ENCODE measurements at places on chromosomes 11 and 22. TPM values are rescaled to one million over a fixed set of nuclear protein-coding genes. Genes with fewer than 3 reads are reported as not detected.

The C11orf42 gene
- total RNA-seq: not detected

DNA sequence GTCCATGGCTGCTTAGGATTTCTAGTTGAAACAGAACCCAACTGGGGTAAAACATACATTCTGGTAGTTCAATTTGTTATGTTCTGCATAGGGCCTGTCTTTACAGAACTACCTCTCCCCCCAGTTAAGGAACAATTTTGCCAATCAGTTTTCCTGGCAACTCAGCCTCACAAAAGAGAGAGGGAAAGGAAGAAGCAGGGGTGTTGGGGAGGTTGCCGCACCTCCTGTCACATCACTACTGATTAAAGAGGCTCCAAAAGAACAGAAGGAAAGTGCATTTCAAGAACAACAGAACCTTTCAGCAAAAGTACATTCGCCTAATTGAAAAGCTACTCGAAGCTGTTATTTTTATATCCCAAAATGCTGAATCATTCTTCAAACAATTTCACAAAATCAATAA, 217.6 kb downstream of the CADM1 start:
- H3K27me3 ChIP-seq: no peaks in the 10 kb centered on the region
- H3K36me3 ChIP-seq: no peaks in the 10 kb centered on the region
- H3K4me3 ChIP-seq: no peak overlapping the region
- no peaks in the 10 kb centered on the region for H3K4me1 ChIP-seq

GRCh38 chr11:66157182-66157864, 87.3 kb downstream of the PACS1 start:
- H3K27ac ChIP-seq: no peak overlapping the region
- no peak for DNase-seq
- H3K36me3 ChIP-seq: no peaks in the 10 kb centered on the region
- H3K4me1 ChIP-seq: peaks cover 11% of the 10 kb centered on the region

GRCh38 chr11:125257190-125257579, 92.6 kb downstream of the PKNOX2 start:
- H3K36me3 ChIP-seq: no peaks in the 10 kb centered on the region
- no peak for DNase-seq
- H3K27ac ChIP-seq: no peak overlapping the region
- H3K4me1 ChIP-seq: no peaks in the 10 kb centered on the region

DNA sequence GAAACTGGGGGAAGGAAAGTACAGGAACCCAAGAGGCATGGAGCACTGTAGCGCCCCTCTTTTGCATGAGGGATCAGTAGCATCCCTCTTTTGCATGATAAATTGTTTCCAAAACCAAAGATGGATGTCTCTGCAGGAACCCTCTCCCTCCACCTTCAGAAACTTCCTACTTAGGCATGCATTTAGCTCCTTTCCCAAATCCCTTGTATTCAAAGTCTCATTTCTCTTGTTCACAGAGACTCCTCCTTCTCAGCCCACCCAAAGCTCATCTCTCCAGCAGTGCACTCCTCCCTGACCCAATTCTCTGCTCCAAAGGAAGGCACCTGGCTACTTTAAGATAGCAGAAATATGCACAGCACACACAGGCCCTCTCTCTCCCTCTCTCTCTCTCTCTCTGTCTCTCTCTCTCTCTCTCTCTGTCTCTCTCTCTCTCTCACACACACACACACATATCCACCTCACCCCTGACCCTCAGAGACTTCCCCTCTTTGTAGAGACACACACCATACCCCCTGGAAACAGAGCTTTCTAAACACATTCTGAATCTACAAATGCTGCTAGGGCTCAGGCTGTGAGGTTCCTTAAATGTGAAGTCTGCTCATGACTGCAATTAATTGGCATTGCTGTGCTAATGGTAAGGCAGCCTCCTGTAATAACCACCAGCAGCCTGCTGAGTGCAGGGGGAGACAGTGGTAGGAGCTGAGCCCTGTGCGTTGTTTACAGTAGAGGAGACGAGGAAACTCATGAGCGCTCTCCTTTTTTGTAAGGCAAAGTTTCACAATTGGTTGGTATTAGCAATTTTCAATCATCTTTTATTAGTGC, 519.6 kb downstream of the NTM start:
- H3K36me3 ChIP-seq: no peaks in the 10 kb centered on the region
- H3K27ac ChIP-seq: no peak overlapping the region
- H3K27me3 ChIP-seq: no peaks in the 10 kb centered on the region

The LRRC4C gene
- not detected for total RNA-seq

DNA sequence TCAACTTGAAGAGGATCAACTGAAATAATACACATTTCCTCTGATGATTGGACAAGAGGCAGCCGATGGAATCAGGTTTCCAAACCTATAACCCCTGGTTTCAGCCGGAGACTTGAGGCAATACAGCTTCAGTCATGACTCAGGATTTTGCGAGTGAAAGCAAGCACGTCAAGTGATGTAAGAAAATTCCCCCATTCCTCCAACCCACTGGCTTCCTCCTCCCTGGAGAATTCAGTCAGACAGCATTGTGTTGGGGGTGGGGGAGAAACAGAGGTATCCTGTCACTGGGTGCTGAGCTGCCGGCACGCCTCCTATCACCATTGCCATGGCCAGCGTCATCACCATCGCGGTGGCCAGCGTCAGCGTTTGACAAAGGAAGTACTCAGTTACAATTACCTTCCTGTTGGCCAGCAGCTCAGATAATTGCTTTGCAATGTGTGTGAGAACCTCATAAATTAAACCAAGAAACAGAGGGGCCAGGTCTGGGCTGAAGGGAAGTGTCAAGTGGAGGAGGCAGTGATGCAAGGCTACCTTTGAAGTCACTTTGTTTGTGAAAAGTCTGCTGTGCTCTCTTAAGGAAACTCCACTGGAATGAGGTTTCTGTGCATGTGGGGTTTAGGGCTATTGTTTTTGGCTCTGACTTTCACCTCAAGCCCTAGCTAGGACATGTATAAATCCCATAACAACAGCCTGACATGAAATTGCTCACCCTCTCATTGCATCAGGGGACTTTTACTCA, 50.2 kb downstream of the LIF start:
- peaks cover 35% of the 10 kb centered on the region for H3K4me1 ChIP-seq
- H3K4me3 ChIP-seq: no peak overlapping the region
- DNase-seq: peak; percentile 66
- H3K27ac ChIP-seq: peak overlapping the region; percentile 86
- no peaks in the 10 kb centered on the region for H3K36me3 ChIP-seq
- no peaks in the 10 kb centered on the region for H3K27me3 ChIP-seq

The DENND6B gene
- 2.2 TPM for total RNA-seq

GRCh38 chr11:108543316-108543964, 45.3 kb upstream of the POGLUT3 start:
- H3K27ac ChIP-seq: no peak overlapping the region
- H3K4me1 ChIP-seq: peaks cover 4% of the 10 kb centered on the region
- no peak overlapping the region for H3K4me3 ChIP-seq
- H3K27me3 ChIP-seq: no peaks in the 10 kb centered on the region
- no peaks in the 10 kb centered on the region for H3K36me3 ChIP-seq

The B4GALNT4 gene
- total RNA-seq: not detected

DNA sequence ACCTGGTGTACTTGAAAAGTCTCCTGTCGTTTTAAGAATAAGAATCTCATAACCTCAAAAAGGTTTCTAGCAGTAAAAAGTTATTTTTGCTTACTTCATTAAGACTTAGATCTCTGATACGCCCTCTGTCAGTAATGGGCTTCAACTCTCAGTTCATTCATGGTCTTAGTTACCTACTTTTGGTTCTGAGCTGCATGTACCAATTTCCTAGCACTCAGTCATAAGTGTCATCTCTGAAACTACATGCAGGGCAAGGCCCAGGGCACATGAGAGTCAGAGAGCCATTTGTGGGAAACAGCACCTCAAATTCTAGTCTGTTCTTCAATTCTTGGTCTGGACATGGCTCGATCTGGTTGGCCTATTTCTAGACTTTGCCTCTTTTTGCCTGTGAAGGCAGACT, 838.4 kb downstream of the FAM181B start:
- no peak overlapping the region for H3K4me3 ChIP-seq
- no peaks in the 10 kb centered on the region for H3K4me1 ChIP-seq
- H3K27ac ChIP-seq: no peak overlapping the region

DNA sequence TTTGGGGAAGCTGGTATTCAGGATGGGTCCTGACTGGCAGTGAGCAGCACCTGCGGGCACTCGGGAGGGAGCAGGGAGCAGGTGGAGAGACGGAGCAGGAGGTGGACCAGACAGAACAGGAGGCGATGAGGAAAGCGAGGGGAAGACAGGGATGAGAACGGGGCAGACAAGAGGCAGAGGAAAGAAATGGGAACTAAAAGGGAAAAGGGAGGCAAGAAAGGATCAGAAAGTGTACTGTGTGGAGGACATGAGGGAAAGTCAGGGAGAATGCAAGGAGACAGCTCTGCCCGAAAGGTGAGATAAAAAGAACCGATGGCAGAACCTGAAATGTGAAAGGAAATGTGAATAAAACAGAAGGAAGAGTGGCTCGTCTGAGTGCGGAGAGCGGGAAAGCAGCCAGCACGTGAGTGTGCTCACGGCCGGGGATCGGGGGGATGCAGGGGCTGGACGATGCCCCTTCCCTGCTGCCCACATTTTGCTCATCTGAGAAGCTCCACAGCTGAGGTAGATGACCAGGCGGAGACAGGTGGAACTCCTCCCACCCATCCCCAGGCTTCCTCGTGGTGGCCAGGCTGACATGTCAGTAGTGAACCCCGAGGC, 494.4 kb upstream of the B3GAT1 start:
- no peak overlapping the region for H3K27ac ChIP-seq
- H3K36me3 ChIP-seq: no peaks in the 10 kb centered on the region
- H3K4me3 ChIP-seq: no peak overlapping the region
- H3K27me3 ChIP-seq: no peaks in the 10 kb centered on the region
- H3K4me1 ChIP-seq: no peaks in the 10 kb centered on the region

- H3K4me3 ChIP-seq: no peak overlapping the region
- DNase-seq: no peak
- peaks cover 16% of the 10 kb centered on the region for H3K4me1 ChIP-seq
- H3K27ac ChIP-seq: peak overlapping the region; percentile 58
- peaks cover 25% of the 10 kb centered on the region for H3K36me3 ChIP-seq
Observed at GRCh38 chr11:118002010-118002540, 15.9 kb downstream of the IL10RA start.

DNA sequence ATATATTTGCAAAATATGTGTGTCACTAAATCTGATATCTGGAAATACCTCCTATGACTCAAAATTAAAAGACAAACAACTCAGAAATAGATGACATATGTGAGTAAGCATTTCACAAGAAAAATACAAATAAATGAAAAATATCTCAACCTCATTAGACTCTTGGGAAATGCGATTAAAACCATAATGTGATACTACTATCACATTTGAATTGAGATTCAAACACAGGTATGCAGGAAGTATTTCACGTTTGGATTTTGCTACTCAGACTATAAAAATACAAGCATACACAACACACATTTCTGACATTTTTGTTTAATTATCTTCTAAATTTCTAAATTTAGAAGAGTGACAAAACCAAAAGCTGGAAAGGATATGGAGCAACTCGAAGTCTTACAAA, 811.9 kb upstream of the LRRC4C start:
- H3K27me3 ChIP-seq: no peaks in the 10 kb centered on the region
- no peaks in the 10 kb centered on the region for H3K4me1 ChIP-seq
- DNase-seq: no peak
- no peak overlapping the region for H3K4me3 ChIP-seq
- H3K27ac ChIP-seq: no peak overlapping the region
- no peaks in the 10 kb centered on the region for H3K36me3 ChIP-seq

DNA sequence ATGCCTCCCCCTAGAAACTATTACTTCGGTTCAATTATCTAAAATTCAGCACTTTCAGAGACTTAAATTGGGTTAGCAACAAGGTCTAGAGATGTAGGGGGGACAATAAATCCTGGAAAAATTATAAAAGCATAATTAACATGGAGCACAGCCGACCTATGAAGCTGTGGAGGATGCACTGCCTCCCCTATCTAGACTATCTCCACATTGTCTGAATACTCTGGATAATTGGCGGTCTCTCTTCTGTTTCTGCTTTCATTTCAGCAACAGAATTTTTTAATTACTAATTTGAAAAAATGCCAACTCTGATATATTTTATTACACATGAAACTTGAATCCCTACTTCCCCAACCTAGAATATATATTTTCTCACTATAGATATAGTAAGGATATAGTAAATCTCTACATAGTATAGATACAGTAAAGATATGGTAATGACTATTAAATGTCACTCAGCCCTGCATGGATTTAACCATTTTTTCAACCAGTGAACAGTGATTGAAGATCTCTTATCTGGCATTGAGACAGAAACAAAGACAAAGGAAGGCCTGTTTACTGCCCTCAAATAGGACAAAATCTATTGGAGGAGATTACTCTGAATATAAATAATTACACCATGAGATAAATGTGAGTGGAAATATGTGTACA, 157.6 kb downstream of the BLID start:
- H3K27me3 ChIP-seq: no peaks in the 10 kb centered on the region
- no peaks in the 10 kb centered on the region for H3K36me3 ChIP-seq
- no peaks in the 10 kb centered on the region for H3K4me1 ChIP-seq
- H3K27ac ChIP-seq: no peak overlapping the region
- DNase-seq: no peak

DNA sequence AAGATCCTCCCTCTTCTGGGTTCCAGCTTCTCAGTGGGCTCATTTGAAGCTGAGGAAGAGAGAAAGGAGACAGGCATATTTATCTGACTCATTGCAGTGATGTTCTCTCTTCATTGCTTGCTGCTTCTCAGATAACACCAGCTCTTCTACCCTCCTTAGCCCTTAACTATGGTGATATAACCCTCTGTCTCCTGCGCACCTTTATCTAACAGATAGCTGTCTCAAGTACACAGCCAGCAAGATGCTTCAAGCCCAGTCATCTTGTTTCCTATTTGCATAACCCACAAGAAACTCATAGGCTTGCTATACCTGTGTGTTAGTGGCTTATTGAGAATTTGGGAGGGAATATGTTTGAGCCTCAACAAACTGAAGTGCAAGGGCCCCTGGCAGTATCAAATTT, 12.6 kb downstream of the PRSS23 start:
- DNase-seq: no peak
- H3K27me3 ChIP-seq: no peaks in the 10 kb centered on the region
- no peak overlapping the region for H3K4me3 ChIP-seq
- H3K27ac ChIP-seq: no peak overlapping the region
- no peaks in the 10 kb centered on the region for H3K36me3 ChIP-seq

The TPP1 gene
- total RNA-seq: 47.2 TPM

GRCh38 chr11:85845124-85845631, 10.0 kb upstream of the CCDC83 start:
- H3K36me3 ChIP-seq: no peaks in the 10 kb centered on the region
- no peak overlapping the region for H3K4me3 ChIP-seq
- H3K4me1 ChIP-seq: peaks cover 7% of the 10 kb centered on the region
- no peak for DNase-seq

DNA sequence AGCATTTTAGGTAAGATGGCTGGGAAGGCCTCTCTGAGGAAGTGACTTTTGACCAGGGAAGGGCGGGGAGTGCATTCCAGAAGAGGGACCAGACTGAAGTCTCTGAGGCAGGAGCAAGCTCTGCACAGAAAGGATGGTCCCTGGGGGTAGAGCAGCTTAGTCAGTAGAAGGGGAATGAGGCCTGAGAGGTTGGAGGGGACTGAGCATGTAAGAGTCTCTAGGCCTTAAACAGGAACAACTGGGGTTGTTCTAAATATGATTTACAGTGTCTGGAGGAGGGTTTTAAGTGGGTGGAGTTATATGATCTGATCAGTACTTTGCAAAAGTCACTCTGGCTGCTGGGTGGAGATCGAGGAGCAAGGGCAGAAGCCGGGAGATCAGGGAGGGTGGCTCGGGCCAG, 31.7 kb upstream of the TEF start:
- H3K36me3 ChIP-seq: peaks cover 100% of the 10 kb centered on the region
- H3K27me3 ChIP-seq: no peaks in the 10 kb centered on the region
- no peak for DNase-seq
- no peak overlapping the region for H3K4me3 ChIP-seq
- H3K27ac ChIP-seq: no peak overlapping the region
